ENCODE measurements at places on chromosomes 4 and X. TPM values are rescaled to one million over a fixed set of nuclear protein-coding genes. Genes with fewer than 3 reads are reported as not detected.
A peak's percentile ranks its signal among the peaks of the same experiment; 100 is the strongest.

CCSER1 gene
- total RNA-seq, result not detected

PDLIM3 gene
- 0.25 TPM for total RNA-seq

DMRTC1B gene
- total RNA-seq, result not detected

TEX13A gene
- not detected for total RNA-seq

GRCh38 chr4:16034010-16034748 lies 49.6 kb downstream of the PROM1 start:
- no peak overlapping the region for H3K27ac ChIP-seq
- H3K36me3 ChIP-seq, result no peaks in the 10 kb centered on the region
- DNase-seq, result peak; percentile 19
- no peaks in the 10 kb centered on the region for H3K4me1 ChIP-seq
- H3K27me3 ChIP-seq, result peaks cover 12% of the 10 kb centered on the region

- no peak overlapping the region for H3K27ac ChIP-seq
- no peak for DNase-seq
- H3K4me1 ChIP-seq, result no peaks in the 10 kb centered on the region
- no peaks in the 10 kb centered on the region for H3K36me3 ChIP-seq
- no peaks in the 10 kb centered on the region for H3K27me3 ChIP-seq
These were observed 23.4 kb upstream of the FAM9C start for GRCh38 chrX:13067773-13068172.

Measured in GM23248 (cell line).